ENCODE measurements at places on chromosomes 12 and 14.

DNA sequence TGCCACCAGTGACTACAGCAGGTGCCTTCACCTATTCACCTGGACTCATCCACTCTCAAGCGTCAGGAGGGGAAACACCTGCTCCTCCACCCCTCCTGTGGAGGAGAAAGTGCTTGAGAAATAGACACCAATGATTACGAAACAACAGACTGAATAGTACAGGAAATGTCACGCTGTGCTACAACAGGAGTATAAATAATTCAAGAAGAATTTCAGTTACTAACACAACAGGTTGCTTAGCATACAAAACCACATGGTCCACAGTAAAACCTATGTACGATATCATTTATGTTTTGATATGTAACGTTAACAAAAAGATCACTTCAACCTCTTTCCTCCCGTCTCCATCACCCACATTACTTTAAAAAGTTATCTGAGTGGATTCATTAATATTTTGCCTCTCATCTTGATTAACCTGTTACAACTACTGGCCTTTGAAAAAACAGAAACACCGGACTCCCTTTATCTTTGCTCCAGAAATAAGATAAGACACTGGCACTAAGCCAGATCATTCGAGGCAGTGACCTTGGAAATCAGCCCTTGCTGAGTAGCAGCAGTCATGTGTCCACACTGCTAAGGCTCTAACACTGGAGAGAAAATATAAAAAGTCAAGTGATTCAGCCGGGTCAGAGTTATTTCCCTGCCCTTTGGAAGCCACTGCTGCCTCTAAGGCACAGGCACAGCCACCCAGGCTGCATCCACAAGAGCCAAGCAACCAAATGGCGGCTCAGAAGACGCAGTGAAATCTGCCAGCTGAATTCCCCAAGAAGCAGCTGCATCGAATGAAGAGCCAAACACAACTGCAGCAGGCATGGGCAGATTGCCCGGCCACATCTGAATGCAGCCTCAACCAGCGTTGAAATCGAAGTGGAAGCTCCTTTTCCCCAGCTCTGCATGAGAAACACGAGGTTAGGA is 40.9 kb downstream of the NT5DC3 start:
- DNase-seq, result no peak

DNA sequence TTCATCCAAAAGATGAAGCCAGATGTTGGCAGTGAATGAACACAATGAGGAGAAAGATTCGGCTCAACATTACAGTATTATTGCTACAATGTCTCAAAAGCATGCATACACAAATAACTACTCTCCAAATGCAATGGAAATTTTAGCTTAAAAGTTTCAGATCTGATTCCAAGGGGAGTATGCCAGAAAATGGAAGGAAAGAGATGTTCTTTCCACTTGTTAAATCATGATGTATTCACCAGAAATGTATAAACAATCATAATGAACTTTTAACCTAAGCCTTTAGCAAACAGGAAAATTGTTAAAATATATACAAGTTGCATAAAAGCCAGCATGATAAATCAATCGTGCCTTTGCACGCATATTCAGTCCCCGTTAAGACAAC is 62.1 kb downstream of the SH2B3 start:
- no peak for DNase-seq

DNA sequence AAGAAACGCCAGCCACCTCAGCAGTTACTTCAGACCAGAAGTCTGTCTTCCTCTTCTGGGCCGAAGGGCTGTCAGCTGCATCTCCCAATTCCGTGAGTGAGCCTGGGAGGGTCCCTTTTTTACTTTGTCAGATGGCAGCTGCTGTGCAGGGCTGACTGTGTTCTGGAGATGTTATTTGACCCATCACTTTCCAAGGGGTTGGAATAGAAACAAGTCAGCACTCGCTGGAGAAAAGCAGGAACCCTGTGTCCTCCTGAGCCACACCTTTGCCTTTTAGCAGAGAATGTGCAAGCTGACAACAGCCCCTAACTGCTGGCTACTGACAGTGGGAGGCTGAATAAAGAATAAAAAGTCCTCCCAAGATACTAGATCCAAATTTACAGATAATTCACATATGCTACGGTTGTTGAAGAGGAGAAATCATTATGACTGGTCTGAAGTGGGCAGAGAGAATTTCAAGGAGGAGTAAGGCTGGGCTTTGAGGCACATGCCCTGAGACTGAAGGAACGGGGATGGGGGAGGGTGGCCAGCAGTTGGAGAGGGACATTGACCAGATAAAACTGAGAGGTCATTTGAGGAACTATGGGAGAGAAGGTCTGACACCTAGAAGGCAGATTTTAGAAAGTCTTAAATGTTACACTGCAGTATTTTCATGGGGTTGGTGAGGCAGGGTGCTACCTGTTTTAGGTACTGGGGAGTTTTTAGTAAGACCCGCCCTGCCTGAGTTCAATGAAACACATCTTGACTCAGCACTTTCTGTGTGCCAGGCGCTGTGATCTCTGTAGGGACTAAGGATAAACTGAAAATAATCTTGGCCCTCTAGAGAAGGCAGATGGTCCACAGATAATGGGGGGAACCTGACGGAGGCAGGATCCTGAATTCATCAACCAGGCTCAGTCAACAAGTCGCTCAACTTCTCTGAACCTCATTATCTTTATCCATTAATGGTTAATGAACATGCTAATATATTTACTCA is 27.4 kb downstream of the FAM234B start:
- DNase-seq, result no peak

GRCh38 chr14:58367296-58367695 is 28.4 kb upstream of the TOMM20L start:
- no peak for DNase-seq

- no peak for DNase-seq
Observed at GRCh38 chr14:104341532-104342434, 203.4 kb downstream of the KIF26A start.

DNA sequence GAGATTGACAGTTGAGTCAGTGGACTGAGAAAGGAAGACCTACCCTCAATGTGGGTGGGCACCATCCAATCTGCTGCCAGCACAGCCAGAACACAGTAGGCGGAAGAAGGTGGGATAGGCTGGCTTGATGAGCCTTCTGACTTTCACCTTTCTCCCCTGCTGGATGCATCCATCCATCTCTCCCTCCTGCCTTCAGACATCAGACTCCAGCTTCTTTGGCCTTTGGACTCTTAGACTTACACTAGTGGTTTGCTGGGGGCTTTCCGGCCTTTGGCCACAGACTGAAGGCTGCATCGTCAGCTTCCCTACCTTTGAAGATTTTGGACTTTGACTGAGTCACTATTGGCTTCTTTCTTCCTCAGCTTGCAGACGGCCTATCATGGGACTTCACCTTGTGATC is 456.5 kb upstream of the MIS18BP1 start:
- DNase-seq, result no peak

DNA sequence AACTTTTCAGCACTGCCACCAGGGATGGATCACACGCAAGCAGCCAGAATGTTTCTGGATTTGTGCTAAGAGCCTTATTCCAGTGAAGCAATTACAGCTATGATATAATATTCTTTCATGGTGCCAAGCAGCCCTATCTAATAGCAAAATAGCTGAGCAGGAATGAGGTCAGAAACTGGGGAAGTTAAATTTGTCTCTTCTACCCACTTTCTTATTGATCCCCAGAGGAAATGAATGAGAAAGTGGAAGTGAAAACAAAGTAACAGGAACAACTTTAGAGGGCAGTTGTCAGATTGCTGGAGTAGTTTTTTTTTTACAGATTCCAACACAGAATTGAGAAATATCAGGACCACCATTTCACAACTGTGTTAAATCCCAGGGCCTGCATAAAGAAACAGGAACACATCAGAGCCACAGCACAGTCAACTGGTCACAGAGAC is 44.8 kb downstream of the GCH1 start:
- no peak for DNase-seq

GRCh38 chr14:28757786-28758185 is 8.8 kb upstream of the FOXG1 start:
- DNase-seq, result no peak

DNA sequence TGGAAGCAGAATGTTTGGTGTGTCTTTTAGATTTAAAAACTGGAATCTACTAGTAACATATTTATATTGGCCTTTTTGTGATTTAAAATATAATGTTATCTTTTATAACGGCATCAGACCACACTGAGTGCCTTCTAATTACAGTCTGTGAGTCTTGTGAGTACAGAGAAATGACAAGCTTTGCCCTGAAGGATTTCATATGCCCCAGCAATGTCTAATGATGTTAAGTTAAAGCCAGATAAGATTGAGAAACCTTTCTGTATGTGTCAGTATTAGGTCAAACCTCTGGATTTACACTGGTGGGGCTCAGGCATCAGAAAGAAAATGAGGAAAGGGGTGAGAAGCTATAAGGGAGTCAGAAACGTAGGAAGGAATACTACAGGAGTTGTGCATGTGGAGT is 25.2 kb downstream of the PLEKHA5 start:
- DNase-seq, result no peak
